Epithelial cell of esophagus (primary cell): ENCODE measurements at places on chromosomes 1 and 21.

DNA sequence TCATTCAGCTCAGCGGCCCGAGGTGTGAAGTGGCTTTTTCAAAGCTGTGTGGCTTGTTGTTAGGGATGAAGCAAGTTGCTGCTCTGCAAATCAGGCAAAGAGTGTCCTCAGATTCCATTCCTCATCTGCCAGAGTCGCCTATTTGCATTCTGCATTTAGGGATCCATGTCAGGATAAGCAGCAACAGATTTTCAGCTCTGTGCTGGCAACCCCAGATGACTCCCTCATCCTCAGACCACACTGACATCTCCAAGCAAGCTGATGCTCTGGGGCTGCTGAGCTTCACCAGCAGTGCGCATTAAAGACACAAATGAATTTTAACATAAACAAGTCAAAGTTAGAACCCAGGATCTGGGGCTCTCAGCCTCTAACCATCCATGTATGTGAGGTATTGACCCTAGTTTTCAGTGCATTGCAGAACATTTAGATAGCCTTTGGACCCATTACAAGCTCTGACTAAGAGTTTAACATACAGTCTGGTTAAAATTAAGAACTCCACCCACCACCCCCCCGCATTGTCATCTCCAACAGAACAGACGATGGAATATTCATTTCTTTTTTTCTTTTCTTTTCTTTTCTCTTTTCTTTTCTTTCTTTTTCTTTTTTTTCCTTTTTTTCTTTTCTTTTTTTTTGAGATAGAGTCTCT, 10.9 kb downstream of the CFAP107 start:
- no peak for DNase-seq

GRCh38 chr1:84103197-84103992, 40.7 kb upstream of the PRKACB start:
- DNase-seq = peak; percentile 88

GRCh38 chr1:31586376-31587327, 10.3 kb downstream of the TINAGL1 start:
- DNase-seq = no peak

DNA sequence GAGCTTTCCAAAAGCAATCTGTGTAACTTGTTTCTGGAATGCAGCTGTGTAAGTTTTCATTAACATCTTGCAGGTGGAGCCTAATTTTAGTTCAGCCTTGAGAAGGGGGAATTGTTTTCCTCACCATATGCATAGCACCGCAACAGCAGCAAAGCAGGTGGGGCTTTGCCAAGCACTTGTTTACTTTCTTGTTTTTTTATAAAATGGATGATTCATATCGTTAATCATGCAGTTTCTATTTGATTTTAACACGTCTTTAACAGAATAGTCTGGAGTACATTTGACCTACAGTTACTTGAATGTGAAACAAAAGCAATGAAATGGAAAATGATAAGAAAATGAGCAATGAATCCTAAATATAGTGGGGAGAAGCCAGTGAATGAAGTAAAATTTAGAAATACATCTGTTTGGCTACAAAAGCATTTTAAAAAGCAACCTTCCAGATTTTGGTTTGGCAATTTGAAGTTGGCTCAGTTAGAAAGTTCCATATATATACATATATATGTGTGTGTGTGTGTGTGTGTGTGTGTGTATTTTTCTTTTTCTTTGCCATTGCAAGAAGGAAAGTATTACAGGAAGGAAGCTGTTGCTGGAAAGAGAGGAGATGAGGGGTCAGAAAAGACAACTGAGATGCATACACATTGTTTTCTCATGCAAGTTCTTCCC, 119.0 kb upstream of the ADGRL2 start:
- peak; percentile 88 for DNase-seq

DNA sequence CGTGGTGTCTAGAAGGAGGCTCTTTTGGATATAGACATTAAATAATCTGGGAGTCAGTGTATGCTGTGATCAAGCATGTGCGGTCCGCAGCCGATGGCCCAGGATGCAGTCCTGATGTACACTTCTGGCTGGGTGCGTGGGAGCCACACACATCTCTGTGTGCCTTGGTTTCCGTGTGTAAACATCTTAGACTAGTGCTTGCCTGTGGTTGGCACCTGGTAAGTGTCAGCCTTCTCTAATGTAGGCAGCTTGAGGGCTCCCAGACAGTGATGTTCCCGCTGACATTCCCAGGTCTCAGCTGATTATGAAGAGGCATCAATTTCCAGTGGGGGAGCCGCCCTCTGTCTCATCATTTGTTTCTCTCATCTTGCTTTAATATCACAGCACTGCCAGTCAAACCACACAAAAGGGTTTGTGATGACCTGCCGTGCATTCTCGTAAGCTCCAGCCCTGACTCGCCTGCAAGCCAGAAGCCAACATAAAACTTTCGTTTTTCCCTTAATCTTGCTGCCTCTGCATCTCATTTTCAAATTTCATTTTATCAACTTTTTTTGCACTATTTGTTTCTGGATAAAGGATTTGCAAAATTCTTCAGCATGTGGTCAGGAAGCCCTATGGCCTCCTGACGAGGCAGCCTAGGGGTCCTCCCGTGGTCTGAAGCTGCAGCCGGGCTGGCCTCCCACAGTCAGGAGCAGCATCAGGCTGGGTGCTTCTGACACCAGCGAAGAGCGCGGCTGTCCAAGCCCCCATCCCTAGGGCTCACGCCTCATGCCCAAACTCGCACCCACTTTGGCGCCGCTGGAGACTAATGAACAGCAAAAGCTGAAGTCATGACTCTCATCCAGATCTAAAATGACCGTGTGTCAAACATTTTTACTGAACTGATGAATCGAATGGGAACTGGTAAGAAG, 28.1 kb downstream of the PDE9A start:
- no peak for DNase-seq
